Right renal pelvis (tissue), 4 donors: ENCODE measurements at places on chromosomes 3 and 15. TPM values are rescaled to one million over a fixed set of nuclear protein-coding genes. Genes with fewer than 3 reads are reported as not detected.
A peak's percentile ranks its signal among the peaks of the same experiment; 100 is the strongest.

The PIF1 gene
- 9.1 TPM for polyA plus RNA-seq

The GP9 gene
- 1.2 TPM for polyA plus RNA-seq

The MOBP gene
- 0.12 TPM for polyA plus RNA-seq

DNA sequence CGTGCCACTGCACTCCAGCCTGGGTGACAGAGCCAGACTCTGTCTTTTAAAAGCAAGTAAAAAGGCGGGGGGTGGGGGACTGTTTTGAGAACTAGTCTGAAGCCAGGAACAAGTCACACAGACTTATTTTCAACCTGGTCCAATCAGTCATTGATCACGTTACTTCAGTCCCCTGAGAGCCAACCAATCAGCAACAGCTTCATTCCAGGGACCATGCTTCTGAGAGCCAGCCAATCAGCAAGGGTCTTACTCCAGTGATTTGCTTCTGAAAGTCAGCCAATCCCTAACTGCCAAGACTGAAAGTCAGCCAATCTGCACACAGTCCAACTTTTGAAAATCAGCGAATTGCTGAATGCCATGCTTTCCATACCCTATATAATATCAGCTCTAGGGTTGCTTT is 48.6 kb upstream of the C15orf39 start:
- DNase-seq: no peak

GRCh38 chr15:65054333-65055200 is 9.4 kb downstream of the SLC51B start:
- DNase-seq: no peak

GRCh38 chr3:112512320-112512719 is 13.0 kb upstream of the BTLA start:
- DNase-seq: no peak

DNA sequence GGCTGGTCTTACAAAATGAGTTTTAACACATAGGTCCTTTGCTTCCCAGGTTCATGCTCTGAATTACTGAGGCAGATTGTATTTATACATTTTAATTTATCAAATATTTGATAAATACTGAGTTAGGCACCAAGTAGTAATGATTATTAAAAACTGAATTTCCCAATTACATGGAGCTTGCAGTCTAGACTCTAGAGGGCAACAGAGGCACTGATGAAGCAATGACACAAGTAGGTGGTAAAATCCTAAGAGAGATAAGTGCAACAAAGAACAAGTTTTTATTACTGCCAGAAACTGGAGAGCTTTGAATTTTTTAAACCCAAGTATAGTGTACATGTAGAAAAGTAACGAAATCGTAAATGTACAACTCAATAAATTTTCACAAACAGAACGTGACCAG is 406.2 kb upstream of the RARB start:
- no peak for DNase-seq

GRCh38 chr3:21573291-21573690 is 177.7 kb downstream of the ZNF385D start:
- no peak for DNase-seq

GRCh38 chr3:196563721-196564225 is 4.6 kb downstream of the WDR53 start:
- no peak for DNase-seq

- no peak for DNase-seq
These were observed 7.5 kb downstream of the ZNF710 start for GRCh38 chr15:90008607-90009006.

DNA sequence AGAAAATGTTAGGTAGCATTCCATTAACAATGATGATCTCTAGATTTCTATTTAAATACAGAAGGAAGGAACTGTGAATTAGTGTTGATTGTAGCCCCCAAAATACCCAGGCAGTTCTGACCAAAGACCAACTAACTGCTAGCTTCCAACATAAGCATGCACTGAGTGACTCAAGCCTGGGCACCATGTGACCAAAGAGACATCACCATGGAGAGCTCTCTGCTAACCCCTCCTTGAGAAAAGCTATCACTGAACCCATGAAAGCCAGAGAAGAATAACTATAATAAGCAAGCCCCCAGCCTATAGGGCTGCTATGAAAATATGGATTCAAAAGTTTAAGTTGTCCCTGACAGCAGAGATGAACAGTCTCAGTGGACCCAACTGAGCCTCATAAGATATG is 310.2 kb downstream of the ULK4 start:
- no peak for DNase-seq

DNA sequence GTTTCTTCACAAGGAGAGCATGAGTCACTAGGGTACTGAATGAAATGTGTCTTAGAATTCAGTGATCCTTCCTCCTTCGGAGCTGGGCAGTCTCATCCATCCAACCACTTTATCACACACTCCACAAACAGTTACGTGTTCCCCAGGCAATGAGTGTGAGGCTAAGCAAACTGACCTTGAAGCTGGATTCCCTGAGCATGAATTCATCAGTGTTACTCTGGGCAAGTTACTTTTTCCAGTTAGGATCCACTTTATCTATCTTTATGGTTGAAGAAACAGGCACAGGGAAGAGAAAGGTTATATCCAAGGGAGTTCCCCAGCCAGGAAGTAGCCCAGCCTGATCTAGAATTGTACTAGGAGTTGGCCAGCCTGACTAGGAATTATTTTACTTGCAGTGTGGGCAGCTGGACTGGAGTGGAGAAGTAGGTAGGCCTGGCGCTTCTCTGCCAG is 17.1 kb upstream of the GCNT3 start:
- DNase-seq: no peak

GRCh38 chr3:169145540-169146178 is 517.9 kb downstream of the MECOM start:
- no peak for DNase-seq

DNA sequence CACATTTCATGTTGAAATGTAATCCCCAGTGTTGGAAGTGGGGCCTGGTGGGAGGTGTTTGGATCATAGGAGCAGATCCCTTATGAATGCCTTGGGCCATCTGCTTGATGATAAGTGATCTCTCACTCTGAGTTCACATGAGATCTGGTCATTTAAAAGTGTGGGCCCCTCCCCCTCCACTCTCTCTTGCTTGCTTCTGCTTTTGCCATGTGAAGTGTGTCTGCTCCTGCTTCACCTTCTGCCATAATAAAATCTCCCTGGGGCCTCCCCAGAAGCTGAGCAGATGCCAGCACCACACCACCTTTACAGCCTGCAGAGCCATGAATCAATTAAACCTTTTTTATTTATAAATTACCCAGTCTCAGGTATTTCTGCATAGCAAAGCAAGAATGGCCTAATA is 14.2 kb upstream of the CD200R1L start:
- no peak for DNase-seq

DNA sequence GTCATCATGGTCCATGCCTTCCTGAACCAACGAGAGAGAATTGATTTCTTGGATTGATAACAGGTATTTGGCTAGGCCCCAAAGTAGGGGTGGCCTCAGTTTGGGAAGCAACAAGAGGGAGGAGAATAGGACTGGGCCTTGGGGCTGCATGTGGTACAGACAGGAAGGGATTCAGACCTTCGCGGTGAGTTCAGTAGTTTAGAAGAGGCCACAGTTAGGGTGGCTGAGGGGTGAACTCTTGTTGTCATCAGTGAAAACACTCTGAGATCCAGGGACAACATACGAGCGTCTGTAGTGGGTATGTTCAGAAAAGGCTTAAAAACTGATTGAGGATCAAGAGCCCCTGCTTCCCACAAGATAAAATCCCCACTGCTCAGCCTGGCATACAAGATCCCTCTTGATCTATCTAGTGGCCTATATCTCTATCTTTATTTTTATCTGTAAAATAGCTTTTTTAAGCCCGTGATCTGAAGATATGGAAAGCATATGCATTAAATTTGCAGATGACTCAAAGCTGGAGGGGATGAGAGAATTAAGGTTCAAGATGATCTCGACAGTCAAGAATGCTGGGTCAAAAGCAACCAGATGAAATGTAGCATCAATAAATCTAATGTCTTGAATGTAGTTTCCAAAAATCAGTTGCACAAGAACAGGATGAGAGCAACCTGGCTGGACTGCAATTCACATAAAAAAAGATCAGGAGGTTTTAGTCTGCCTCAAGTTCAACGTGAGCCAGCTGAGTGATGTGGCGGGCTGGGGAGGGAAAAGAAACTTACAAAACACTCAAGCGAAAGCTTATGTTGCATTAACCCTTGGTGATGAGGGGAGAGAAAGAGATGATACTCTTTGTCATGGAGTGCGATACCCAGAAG is 221.1 kb upstream of the TLE3 start:
- DNase-seq: no peak

DNA sequence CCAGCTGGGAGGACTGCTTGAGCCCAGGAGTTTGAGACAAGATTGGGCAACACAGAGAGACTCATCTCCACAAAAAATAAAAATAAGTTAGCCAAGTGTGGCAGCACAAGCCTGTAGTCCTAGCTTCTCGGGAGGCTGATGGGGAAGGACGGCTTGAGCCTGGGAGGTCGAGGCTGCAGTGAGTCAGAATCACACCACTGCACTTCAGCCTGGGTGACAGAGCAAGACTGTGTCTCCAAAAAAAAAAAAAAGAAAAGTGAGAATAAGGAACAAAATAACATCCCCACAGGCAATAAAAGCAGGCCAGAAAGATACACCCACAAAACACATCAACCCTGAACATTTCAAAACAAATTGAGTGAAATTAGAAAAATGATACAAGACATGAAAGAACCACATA is 48.7 kb upstream of the OCA2 start:
- no peak for DNase-seq

DNA sequence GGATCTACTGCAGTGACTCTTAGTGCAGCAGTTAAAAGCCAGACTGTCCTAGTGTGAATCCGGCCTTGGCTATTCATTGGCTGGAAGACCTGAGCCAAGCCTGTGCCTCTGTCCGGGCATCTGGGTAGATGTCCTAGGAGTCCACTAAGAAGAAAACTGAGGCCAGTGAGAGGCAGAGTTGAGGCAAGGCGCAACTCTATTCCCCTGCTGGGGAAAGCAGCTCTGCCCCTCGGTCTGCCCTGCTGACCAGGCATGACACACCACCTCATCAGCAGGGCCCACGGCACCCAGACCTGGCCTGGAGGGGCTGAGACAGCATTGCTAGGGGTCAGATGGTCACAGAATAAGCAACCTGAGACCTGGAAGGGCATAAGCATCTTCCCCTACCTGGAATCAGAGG is 46.7 kb upstream of the ABHD2 start:
- no peak for DNase-seq

- no peak for DNase-seq
These were observed 47.8 kb downstream of the CCDC54 start for GRCh38 chr3:107425033-107425432.

GRCh38 chr3:185713015-185713414 is 111.8 kb downstream of the IGF2BP2 start:
- DNase-seq: no peak

GRCh38 chr15:62765916-62766315 is 276.6 kb upstream of the TPM1 start:
- DNase-seq: no peak

GRCh38 chr3:128598884-128599664 is 51.5 kb downstream of the RPN1 start:
- DNase-seq: no peak

DNA sequence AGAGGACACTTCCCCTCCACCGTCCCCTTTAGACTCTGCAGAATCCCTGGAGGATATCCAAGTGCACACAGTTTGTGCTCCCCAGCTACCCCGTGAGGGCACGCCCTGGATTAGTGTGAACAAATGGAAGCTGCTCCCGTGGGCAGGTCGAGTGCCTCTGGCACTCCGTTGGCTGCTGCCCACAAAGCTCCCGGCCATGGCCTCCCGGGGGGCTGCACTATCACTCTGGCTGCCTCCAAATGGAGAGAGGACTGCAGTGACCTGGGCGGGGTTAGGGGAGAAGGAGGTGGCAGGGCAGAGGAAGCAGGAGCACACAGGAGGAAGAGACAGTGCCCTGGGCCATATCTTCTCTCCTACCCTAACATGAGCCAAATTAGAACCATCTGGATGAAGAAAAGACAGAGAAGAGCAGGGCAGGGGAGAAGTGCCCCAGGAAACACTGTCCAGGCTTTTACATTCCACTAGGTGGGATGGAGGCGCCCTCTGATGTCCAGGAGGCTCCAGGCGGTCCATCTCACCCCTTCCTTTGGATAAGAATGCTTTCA is 29.4 kb upstream of the ACAD9 start:
- no peak for DNase-seq

DNA sequence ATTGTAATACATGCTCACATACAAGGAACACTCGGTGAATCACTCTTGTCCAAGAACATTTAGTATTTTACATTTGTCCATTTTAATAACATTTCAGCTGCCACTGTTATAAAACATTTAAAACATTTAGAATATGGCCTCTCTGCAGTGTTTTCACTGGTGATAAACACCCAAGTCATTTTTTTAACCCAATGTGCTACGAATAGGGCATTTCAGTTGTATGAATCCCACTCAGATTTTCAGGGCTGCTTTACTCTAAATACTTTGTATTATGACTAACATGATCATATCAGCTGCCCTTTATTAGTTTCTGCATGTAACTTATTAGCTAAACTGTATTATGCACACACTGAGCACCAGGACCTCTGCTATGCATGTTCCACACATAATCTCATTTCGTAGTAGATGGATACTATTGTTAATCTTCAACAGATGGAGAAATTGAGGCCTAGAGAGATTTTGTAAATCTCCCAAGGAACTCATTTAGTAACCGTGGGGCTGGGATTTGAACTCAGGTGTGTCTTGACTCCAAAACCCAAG is 148.6 kb upstream of the CDIN1 start:
- DNase-seq: no peak

DNA sequence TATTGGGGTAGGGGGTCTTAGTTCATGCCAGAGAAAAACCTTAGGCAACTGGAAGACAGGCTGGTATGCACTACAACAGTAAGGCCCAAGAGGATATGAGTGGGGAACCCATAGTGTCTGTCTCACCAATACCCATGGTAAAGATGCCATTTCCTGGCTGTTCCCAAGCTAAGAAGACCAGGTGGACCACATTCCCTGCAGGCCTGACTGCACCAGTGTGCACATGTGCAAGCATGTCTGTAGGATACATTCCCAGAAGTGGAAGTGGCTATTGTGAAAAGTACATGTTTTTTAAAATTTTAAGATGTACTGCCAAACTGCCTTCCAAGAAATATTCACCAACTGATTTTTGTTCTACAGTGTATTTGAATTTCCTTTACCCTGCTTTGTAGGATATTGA is 207.3 kb upstream of the CTNNB1 start:
- no peak for DNase-seq

- DNase-seq: no peak
These were observed 174.4 kb upstream of the FAM3D start for GRCh38 chr3:58840949-58841348.

- DNase-seq: no peak
These were observed 7.7 kb upstream of the DCP1A start for GRCh38 chr3:53354945-53355498.

- no peak for DNase-seq
These were observed 340.6 kb downstream of the SOX2 start for GRCh38 chr3:182052332-182052731.

GRCh38 chr15:89383365-89384175 is 48.9 kb upstream of the POLG start:
- DNase-seq: peak; percentile 73
